Adrenal gland (tissue), 19 donors: ENCODE measurements at places on chromosomes 5 and 9. TPM values are rescaled to one million over a fixed set of nuclear protein-coding genes. Genes with fewer than 3 reads are reported as not detected.

CBY3 gene
- total RNA-seq: not detected

SPATA31E1 gene
- total RNA-seq: not detected

SPATA31C1 gene
- total RNA-seq: not detected

SAPCD2 gene
- 0.58 TPM for total RNA-seq

RNF14 gene
- total RNA-seq: 93.1 TPM

CDO1 gene
- total RNA-seq: 19.4 TPM

RORB gene
- total RNA-seq: 4.3 TPM

SPINK7 gene
- total RNA-seq: not detected

SMIM33 gene
- not detected for total RNA-seq

CCL27 gene
- total RNA-seq: 0.65 TPM

RHOBTB3 gene
- total RNA-seq: 159 TPM

IL3 gene
- not detected for total RNA-seq

REEP2 gene
- total RNA-seq: 8.5 TPM

FOXD4 gene
- total RNA-seq: 0.29 TPM

GRIA1 gene
- total RNA-seq: 2.3 TPM

FBXL17 gene
- 22.0 TPM for total RNA-seq

FOXE1 gene
- 0.78 TPM for total RNA-seq

PTGS1 gene
- total RNA-seq: 0.78 TPM

WDR38 gene
- not detected for total RNA-seq

CDC20B gene
- not detected for total RNA-seq

ADCY2 gene
- 6.6 TPM for total RNA-seq

SH3RF2 gene
- total RNA-seq: 1.1 TPM

GALT gene
- total RNA-seq: 87.9 TPM

PCDHGC5 gene
- 2.3 TPM for total RNA-seq

PKD2L2 gene
- 0.52 TPM for total RNA-seq

GPRIN1 gene
- total RNA-seq: 2.3 TPM

FAM193B gene
- 54.1 TPM for total RNA-seq

PCDHGA9 gene
- total RNA-seq: 7.1 TPM

PMPCA gene
- total RNA-seq: 81.2 TPM

SPINK14 gene
- total RNA-seq: not detected

PCDHB16 gene
- total RNA-seq: 1.6 TPM

HIGD2A gene
- 167 TPM for total RNA-seq

SPZ1 gene
- not detected for total RNA-seq

SOHLH1 gene
- not detected for total RNA-seq

BTNL3 gene
- total RNA-seq: not detected

PCDHB10 gene
- total RNA-seq: 0.26 TPM

SLC22A4 gene
- 2.2 TPM for total RNA-seq

IL4 gene
- total RNA-seq: not detected

ELP1 gene
- total RNA-seq: 214 TPM

WNK2 gene
- total RNA-seq: 1.1 TPM

CARD9 gene
- 0.72 TPM for total RNA-seq

PCDHGB4 gene
- 7.7 TPM for total RNA-seq

C9orf153 gene
- total RNA-seq: 0.28 TPM

TXNDC8 gene
- total RNA-seq: not detected

BNC2 gene
- total RNA-seq: 5.2 TPM

COQ4 gene
- total RNA-seq: 47.3 TPM

SLC34A1 gene
- not detected for total RNA-seq

SLCO6A1 gene
- not detected for total RNA-seq

FOXD1 gene
- 1.1 TPM for total RNA-seq

DBH gene
- 94.0 TPM for total RNA-seq

CNTFR gene
- total RNA-seq: 2.2 TPM

GRM6 gene
- not detected for total RNA-seq

MARVELD2 gene
- total RNA-seq: 0.94 TPM

DDX4 gene
- not detected for total RNA-seq

IFNA2 gene
- total RNA-seq: not detected

HTR1A gene
- total RNA-seq: not detected
